ENCODE measurements at places on chromosomes 16 and 17.

DNA sequence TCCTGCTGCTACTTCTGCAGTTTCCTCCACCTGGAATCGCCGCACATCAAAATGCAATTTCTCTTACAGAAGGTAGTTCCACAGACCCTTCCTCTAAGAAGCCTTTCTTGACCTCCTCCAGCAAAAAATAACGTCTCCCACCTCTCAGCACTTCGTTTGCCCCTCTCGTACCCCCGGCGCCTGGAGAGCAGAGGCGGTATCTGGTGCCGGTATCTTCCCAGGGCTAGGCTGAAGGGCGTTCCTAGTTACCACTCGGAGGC lies 482 bp downstream of the DCTPP1 start:
- no peak for DNase-seq

DNA sequence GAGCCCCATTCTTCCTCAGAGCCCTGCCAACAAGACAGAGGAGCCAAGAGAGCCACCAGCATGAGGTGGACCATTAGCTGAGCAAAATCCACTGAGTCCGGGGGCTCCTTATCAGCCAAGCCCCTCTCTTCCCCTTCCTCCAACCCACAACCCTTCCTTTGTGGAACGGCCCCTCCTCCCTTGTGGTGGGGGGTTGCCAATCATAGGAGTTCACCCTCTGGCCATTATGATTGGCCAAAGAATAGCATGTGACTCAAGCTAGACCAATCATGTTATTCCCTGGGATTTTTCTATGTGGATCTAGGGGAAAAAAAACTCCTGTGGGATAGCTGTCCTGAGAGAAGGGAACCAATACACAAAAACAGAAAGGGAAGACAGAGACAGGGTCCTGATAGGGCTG lies 120.5 kb downstream of the C16orf95 start:
- DNase-seq: no peak

DNA sequence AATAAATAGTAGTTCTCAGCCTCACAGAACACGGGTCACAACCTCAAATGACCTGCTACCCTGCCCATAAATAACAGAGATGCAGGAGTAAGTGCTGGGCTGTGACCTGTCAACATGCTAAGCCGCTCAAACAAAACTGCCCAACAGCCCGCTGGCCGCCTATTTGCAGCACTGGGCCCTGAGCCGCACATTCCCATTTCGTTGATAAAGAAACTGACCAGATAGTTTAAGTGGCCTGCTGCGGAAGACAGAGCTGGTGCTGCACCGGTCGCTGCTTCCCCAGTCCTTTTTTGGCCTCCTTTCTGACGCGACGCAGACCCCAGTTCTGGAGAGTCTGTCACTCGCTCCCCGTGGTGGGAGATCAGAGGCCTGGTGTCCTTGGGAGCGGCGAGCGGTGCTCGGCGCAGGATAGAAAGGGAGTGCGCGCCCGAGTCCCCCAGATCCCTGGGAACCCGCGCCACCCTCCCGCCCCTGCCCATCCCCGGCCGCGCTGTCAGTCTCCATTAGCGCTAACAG lies 349 bp upstream of the SLC6A2 start:
- no peak for DNase-seq

DNA sequence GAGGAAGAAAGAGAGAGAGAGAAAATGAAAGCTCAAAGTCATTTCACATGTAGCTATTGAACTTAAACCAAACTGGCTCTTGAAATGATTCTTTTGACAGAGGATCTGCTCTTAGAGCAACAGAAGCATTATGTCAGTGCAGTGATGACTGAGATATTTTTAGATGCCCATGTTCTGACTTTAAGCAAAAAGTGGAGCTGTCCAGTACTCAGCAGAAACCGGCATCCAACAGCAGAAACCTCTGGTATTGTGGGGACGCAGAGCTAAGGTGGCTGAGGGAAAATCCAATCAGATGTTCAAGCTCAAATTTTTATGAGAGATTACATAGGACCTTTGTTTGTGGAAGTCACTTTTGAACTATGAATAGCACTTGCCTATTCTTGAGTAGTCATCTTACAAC lies 69.8 kb upstream of the ANKFN1 start:
- DNase-seq: no peak

DNA sequence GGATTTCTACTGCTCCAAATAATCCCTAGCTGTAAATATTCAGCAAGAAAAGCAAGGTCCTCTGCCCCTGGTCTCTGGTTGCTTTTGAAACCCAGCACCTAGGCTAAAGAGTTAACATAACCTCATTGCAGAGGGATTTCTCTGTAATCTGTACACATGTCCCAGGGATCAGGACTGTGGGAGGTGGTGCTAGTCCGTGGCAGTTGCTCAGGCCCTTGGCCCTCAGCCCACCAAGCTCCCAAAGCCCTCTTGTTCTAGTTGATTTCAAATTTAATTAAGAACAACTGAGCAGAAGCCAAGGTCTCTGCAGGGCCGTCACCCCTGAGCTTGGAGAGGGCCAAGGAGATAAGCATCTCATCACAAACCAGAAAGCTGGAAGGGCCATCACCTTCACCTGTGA lies 181.1 kb downstream of the SOX9 start:
- no peak for DNase-seq

DNA sequence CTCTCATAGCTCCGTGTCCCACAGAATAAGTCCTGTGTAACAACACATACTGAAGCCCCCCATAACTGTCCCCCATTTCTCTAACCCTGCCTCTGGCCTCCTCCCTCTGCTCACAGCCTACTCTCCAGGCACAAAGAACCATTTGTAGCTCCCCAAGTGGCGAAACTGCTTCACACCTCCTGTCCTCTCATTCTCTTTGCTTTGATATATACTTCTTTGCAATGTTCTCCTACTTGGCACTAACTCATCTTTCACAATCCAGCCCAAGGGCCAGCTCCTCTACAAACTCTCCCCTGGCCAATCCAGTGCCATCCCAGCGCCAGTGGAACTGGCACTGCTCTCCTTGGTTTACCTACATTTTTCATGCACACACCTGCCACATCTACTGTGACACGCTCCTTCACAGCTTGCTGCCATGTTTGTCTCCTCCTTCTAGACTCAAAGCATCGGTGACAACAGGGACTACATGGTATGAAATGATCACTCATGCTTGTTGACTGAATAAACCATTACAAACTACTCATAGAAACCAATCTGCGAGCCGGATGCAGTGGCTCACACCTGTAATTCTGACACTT lies 12.8 kb downstream of the CYTH1 start:
- no peak for DNase-seq

DNA sequence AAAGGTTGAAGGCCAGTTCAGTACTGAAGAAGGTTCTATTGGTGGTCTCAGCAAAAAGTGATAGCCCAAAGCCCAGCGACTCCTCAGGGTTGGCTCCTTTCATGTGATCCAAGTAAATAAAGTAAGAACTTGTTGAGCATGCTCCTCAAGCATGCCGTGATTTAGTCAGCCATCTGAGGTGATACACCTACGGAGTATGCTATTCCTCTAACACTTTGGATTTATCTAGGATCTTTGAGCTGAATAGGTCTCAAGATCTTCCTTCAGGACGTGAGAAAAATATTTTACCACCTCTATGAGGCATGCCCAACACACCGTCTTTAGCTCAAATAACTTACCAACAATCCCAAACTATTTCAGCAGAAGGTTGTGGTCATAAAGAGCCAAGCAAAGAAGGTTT lies 153.3 kb upstream of the CORO6 start:
- no peak for DNase-seq

DNA sequence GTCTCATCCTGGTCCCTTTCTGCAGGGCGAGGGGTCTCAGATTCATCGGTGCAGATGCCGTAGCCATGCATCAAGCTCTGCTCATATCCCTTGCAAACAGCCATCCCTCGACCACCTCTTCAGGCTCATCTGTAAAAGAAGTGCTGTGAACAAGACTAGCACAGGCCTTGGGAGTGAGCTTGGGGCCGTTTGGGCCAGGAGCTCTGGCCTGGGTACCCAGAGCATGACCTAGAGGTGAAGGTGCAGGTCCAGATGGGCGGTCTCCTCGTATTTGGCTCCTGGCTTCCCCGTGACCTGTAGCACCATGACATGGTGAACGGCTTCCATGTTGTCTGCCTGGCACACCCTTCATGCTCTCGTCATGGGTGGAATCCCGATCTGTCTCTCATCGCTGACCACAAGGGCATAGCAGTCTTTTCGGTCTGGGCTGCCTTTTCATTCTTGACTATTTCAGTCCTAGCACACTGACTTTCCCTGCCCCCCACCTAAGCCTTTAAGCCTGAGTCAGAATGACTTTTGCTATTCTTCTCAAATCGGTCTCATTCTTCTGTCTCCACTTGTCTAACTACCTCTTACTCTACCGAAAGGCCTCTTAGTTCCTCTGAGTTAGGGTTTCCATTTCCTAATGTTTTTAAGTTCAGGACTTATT lies 216.0 kb downstream of the FOXL1 start:
- DNase-seq: no peak

GRCh38 chr17:66920950-66921349 lies 43.6 kb upstream of the CACNG4 start:
- DNase-seq: no peak

- DNase-seq: peak; percentile 47
Observed at GRCh38 chr17:3845291-3845620, 790 bp downstream of the NCBP3 start.

DNA sequence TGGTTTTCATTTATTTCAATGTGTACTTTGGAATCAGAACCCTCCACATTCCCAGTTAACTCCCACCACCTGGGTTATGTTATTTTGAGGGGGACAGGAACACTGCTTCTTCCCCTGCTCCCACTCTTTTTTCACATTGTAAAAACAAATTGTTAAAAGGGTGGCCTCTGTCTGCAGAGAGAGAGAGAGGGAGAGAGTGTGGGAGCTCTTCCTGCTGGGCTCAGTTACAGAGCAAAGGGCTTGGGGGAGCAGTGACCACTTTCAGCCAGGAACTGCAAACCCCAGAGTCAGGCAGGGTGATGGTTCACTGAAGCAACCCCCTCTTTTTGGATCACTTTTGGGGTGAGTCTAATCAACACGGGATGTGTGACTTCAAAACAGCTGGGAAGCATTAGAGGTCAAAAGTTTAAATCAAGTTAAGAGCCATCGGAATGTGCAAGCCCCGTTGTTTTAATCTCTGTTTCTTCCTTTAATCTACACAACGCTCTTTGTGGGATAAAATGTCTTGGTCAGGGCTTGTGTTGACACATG lies 577.0 kb upstream of the CDH11 start:
- DNase-seq: no peak

- DNase-seq: no peak
Observed at GRCh38 chr17:30113213-30113612, 3.4 kb upstream of the NSRP1 start.

DNA sequence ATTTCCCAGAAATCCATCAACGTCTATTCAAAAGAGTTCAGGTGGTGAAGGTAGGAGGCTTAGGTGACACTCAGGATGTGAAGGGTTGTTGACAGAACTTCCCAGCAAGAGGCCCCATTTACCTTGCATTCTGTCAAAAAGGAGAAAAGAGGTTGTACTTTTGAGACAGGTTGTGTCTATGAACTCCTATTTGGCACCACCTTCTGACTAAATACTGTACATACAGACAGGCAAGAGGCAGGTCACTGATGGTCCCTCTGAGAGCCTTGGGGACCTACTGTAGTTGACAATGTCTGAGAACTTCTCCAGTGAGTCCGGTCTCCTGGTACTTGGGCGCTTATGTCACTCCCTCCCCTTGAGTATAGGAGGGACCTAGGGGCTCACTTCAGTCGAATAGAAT lies 479.3 kb upstream of the ZFHX3 start:
- no peak for DNase-seq

DNA sequence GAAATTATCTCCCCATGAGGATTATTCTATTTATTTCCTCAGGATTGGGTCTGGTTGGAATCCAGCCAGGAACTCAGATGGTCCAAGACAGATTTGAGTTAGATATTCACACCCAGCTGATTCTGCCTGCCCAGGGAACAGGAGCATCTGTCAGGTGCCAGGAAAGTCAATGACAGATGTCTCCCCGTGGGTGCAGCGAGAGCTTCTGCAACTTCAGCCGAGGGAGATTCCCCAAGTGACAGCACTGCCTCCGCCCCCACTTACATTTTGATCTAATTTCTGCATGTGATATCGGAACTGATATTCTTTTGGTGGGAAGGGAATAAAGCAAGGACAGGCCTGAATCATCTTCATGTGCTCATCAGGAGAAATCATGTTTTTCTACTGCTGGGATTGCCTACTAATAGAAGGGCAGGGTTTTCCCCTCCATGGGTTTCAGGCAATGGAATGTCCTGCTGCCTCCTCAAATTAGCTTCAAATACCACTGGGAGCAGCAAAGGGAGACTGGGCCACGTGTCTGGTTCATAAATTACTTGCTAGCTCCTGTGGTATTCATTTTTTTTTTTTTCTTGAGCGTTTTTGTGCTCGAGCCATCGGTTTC lies 15.7 kb upstream of the DHX8 start:
- DNase-seq: no peak

DNA sequence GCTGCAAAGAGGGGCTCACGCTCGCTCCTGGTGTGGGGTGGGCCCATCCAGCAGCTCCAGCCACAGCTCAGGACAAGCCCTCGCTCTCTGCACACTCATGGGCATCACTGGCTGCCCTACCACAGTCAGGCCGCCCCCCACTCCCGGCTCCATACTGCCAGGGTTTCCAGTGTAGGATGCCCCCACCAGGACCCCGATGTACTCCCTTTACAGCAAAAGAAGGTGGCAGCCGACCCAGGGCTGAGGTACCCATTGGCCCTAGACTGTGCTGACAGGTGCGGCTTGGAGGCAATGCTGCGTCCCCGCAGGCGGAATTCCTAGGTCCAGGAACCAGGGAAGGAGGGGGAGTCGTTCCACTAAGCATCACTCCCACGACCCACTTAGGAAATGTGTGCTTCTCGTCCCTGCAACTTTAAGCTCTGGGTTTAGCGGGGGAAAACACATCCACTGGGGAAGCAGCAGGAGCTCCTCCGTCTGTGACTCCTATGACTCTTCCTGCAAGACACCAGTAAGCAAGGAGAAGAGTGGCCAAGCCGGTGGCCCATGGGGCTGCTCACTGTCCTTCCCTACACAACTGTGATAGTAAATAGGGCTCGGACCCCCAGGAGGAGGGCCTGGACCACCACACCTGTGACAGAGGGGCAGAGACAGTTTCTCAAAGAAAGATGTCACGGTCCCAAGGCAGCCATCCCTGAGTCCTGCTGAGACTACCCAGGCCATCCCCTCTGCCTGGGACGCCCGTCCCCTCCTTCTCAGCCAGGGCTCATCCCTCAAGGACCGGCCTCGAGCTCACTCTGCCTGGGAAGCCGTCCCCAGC lies 13.1 kb downstream of the CORO7 start:
- DNase-seq: no peak

DNA sequence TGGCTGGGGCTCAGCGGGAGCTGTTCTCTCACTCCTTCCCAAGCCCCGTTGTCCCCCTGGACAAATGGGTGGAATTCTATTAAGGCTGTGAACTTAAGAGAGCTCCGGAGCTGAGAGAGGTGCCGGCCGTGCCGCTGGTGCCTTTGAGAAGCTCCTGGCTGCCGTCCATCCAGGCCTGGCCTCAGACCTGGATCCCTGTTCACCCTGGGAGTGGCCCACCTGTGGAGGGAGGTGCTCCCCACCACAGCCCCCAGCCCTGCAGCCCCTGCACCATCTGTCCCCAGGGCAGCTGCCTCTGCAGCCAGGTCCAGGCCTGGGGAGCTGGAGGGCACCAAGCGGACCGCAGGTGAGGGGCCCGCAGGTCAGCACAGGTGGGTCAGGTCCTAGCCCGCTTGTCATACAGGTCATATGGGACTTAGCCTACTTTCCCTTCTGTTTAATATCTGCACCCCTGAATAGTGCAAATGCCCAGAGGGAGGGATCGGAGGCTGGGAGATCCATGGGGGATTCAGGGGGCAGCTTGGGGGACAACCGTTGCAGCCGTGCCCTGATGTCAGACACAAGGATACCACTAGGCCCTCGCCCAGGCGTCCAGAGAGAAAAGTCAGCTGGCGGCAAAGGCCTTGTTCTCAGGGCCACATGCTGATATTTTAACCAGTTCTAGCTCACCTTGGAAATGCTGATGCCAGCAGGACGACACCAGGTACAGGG lies 15.2 kb upstream of the METRNL start:
- no peak for DNase-seq
